ENCODE measurements at places on chromosomes 1 and 21. TPM values are rescaled to one million over a fixed set of nuclear protein-coding genes. Genes with fewer than 3 reads are reported as not detected.

Gene DCDC2B
- total RNA-seq = not detected

Gene MYBPHL
- total RNA-seq = not detected

Gene DIO1
- total RNA-seq = not detected

Gene CD48
- 387 TPM for total RNA-seq

Gene RNU1-4
- 3,922 TPM for total RNA-seq

Gene FBXO2
- 2.2 TPM for total RNA-seq

DNA sequence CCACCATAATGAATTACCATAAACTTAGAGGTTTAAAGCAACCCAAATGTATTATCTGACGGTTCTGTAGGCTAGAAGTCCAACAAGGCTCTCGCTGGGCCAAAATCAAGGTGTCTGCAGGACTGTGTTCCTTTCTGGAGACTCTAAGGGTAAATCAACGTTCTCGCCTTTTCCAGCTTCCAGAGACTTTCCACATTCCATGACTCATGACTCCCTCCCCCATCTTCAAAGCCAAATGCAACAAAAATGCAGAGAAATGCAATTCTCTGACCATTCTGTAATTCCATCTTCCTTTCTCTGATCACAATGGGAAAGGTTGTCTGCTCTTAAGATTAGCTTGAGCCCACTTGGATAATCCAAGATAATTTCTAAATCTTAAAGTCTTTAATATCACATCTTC lies 287.1 kb downstream of the LTN1 start:
- DNase-seq = no peak

- no peak for DNase-seq
Observed at GRCh38 chr1:28602536-28603439, 10.7 kb downstream of the RAB42 start.

DNA sequence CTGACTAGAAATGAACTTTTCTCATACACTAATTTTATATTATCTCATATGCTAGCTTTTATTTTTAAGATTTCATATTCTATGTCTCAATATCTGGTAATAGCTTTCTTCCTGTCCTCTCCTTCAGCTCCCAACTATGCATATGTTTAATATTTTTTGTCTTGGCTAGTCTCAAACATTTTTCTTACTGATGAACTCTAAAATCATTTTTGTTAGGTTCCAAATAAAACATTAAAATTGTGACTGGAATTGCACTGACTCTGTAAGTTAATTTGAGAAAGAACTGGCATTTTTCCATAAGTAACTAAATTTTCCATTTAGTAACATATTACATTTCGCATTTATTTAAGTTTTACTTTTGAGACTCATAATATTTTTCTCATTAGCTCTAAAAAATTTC lies 368.5 kb upstream of the DPYD start:
- DNase-seq = no peak

DNA sequence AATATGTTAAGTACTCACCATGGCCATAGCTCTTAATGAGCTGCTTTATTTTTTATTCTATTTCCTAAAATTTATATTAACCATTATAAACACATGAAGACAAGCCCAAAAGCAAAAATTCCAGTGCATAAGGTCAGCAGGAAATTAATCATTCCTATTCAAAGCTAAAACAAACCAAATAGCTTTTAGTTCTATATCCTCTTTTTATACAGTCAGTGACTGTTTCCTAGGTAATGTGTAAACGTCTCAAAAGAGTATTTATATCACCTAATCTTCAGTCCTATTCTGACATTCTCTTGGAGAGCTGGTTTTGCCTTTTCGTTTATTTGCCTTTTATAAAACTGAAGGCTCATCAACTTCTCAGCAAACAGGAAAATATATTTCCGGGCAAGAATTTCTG lies 4.2 kb downstream of the GOLPH3L start:
- DNase-seq = no peak

- no peak for DNase-seq
Observed at GRCh38 chr1:212690816-212691403, 8.7 kb downstream of the BATF3 start.

GRCh38 chr1:107807405-107807804 lies 157.6 kb downstream of the VAV3 start:
- no peak for DNase-seq

DNA sequence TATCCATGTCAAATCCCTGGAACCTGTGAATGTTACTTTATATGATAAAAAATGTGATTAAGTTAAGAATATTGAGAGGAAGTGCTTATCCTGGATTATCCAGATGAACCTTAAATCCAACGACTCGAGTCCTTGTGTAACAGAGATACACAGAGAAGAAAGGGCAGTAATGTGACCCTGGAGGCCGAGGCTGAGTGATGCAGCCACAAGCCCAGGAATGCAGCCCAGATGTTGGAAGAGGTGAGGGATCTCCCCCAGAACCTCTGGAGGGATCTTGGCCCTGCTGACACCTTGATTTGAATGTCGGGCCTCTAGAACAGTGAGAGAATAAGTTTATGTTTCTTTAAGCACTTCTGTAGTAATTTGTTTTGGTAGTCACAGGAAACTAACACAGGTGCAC lies 18.0 kb downstream of the LPGAT1 start:
- DNase-seq = no peak

DNA sequence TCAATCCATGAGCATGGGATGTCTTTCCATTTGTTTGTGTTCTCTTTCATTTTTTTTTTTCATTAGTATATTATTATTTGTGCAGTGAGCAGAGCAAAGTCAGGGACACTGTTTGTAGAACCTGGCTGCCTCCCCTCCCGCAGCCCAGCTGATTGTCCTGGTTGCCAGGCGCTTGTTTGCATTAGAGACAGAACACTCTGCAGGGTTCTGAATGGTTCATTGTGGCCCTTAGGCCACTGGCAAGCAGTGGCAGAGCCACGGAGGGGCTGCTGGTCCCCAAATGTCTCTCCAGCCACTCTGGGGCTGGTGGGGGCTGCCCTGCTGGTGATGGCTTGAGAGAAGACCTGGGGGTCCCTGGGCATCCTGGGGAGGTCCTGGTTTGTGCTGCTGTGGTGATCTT lies 29.0 kb downstream of the ETS2 start:
- DNase-seq = no peak

DNA sequence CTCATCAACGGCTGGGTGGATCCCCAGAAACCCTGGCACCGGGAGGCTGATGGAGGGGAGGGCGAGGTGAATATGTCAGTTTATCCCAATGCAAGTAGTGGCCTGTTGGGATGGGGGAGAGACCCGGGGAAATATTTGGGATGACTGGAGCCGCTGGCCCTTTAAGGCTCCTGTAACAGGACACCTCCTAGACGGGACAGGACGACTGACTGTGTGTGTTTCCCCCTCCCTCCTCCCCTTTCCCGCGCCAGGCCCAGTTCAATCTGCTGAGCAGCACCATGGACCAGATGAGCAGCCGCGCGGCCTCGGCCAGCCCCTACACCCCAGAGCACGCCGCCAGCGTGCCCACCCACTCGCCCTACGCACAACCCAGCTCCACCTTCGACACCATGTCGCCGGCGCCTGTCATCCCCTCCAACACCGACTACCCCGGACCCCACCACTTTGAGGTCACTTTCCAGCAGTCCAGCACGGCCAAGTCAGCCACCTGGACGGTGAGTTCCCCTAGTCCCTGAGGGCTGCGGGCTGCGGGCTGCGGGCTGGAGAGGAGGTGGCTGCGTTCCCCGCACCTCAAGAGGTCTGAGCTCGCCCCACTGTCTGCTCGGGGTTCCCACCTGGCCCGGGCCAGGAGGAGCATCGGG lies 44.8 kb upstream of the CCDC27 start:
- no peak for DNase-seq

DNA sequence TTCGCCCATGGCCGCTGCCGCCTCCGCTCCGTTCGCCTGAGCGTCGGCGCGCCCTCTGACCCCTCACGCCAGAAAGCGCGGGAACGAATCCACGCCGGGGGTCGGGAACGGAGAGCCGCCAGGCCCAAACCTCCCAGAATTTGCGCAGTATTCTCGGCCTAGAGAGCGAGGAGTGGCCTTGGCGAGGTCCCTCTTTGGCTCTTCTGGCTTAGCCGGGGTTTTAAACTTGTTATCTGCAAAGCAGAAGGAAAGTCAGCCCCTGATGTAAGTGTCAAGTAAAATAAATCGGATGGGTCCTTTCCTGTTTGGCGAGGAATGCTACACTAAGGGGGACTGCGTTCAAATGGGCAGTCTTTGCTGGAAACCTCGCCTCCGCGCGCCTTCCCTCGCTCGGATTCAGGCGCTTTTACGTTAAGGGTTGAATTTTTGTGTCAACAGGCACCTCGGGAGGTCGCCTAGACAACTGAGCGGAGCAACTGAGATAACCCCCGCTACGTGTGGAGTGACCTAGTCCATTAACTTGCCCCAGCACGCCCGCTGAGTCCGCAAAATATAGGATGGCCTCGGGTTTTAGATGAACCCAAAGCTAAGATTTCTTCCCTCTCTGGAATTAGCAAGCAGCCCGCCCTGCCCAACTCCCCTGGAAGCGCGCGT lies 1.1 kb downstream of the HSF2BP start:
- no peak for DNase-seq

GRCh38 chr1:6118415-6118814 lies 61.7 kb downstream of the CHD5 start:
- DNase-seq = no peak

DNA sequence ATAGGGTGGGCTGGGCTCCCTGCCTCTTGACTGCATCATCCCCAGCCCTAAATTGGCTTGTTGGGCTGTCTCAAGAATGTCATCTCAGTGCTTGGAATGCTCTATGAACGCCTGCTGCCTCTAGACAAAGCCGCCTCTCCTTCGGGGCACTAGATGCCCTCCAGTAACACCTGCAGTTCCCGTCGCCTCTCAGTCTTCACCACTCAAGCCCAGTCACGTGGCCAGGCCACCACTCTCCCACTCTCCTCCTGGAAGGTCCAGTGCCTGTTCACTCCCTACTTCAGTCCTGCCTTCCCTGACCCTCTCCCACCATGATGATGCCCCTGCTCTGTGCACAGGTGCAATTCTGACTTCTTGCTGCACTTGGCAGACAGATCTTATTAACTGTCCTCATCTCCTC lies 7.0 kb downstream of the TAS1R2 start:
- DNase-seq = no peak

DNA sequence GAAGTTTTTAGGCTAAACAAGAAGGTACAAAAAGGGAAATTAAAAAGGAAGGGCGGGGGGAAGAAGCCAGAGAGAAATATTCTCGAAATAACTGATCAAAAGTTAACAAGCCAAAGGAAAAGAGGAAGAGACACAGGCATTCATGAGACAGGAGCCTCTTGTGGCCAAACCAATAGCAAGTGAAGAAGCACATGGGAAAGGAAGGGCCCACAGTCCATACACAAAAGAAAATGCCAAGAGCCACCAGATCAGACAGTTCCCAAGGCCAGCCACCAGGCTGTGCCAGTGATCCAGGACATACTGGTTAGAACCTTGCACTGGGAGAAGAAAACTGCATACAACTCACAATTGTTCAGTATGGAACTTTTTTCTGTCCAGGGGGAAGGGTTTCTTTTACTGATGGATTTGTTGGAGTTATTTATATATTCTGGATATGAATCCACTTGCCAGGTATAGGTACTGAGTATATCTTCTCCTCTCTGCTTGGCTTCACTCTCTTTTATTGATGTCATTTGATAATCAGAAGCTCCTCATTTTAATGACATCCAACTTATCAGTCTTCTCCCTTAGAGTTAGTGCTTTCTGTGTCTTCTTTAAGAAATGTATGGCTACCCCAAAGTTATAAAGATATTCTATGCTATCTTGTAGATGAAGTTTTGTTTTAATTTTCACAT lies 76.8 kb downstream of the CD46 start:
- DNase-seq = peak; percentile 24
